ENCODE measurements at places on chromosomes 4 and X.

- no peak for DNase-seq
Observed at GRCh38 chrX:133005042-133005441, 46.6 kb upstream of the HS6ST2 start.

GRCh38 chr4:40300371-40301162 lies 34.6 kb upstream of the CHRNA9 start:
- DNase-seq: no peak

DNA sequence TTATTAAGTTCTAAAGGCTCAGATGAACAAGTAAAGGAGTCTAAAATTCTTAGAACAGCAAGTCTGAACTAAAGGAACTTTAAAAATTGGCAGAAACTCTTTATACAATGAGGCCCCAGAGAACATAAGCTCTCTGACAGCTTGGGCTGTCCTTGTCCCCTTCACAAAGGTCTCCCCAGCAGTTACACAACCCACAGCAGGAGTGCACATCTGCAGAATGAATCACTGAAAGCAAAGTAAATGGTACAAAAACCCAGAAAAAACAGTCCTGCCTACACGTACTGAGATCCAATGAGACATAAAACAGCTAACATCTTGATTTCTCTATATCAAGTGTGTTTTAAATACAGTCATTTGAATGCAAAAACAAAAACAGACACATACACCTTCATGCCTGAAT lies 18.7 kb downstream of the RBBP7 start:
- no peak for DNase-seq

GRCh38 chr4:166594326-166594946 lies 639.9 kb downstream of the SPOCK3 start:
- no peak for DNase-seq

- no peak for DNase-seq
Observed at GRCh38 chr4:173521467-173522159, 8.4 kb downstream of the HAND2 start.

DNA sequence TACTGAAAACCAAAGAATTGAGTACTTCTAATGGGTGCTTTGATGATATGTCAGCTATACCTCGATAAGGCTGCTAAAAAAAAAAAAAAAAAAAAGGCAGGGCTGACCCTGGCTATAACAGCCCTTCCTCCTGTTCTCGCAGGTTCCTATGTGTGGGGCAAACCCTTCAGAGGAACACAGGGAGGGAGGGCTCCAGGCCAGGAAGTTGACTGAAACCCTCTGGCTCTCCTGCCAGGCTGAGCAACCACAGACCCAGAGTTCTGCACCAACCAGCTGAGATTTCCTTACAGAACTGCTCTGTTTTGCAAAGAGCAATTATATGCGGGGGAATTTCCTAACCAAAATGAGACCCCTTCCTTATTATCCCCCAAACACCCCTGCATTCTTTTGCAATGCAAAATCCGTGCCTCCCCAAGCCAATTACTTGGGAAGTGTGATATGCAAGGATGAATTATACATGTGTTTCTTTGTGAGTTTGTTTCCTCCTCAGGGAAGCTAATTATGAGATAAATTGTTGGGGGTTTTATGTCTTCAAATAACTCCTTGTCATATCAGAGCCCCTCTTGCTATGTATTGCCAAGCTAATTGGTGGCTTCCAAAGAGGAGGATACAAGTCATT lies 45.6 kb downstream of the PDHA1 start:
- DNase-seq: no peak

- no peak for DNase-seq
Observed at GRCh38 chrX:10083809-10084208, 73.0 kb upstream of the CLCN4 start.
